ENCODE measurements at places on chromosomes 7 and 10.

DNA sequence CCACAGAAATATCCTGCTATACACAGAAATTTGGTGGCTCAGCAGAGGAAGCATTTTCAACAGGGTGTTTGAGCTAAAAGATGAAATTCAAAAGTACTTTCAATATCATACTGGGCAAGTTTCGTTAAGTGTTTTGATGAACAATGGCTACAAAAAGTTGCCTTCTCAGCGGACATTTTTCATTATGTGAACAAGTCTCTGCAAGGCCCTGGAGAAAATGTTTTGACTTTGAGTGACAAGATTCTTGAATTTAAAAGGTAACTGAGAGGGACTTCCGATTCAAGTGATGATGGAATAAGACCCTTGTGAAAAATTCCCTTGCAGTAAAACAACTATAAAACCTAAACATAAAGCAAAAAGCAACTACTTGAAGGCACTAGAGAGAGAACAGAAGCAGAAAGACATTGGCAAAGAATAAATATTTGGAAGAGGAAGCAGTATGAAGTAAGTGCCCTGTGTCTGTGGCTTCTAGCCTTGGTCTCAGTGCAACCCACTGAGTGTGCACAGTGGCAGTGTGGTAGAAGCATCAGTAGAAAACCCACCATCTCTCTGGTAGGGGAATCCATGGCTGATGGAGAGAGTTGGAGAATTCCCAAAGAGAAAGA lies 62.5 kb upstream of the NAMPT start:
- no peak for DNase-seq

GRCh38 chr10:71191019-71191418 lies 21.4 kb upstream of the UNC5B start:
- no peak for DNase-seq

GRCh38 chr7:66776800-66777442 lies 36.4 kb downstream of the RABGEF1 start:
- no peak for DNase-seq

DNA sequence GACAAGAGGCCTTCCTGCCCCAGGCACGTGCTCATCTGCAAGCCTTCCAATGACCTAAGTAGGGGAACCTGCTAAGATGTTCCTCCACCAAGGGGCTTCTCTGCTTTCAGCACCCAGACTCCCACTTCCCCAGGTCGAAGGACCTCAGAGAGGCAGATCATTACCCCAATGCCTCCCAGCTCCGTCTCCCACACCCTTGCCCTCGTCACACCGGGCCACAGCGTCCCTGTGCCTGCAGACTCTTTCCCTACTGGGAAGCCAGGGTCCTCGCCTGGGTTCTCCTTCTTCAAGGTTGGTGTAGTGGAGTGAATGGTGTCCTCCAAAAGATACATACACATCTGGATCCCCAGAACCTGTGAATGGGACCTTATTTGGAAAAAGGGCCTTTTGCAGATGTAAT lies 151.9 kb downstream of the UBE2H start:
- no peak for DNase-seq

DNA sequence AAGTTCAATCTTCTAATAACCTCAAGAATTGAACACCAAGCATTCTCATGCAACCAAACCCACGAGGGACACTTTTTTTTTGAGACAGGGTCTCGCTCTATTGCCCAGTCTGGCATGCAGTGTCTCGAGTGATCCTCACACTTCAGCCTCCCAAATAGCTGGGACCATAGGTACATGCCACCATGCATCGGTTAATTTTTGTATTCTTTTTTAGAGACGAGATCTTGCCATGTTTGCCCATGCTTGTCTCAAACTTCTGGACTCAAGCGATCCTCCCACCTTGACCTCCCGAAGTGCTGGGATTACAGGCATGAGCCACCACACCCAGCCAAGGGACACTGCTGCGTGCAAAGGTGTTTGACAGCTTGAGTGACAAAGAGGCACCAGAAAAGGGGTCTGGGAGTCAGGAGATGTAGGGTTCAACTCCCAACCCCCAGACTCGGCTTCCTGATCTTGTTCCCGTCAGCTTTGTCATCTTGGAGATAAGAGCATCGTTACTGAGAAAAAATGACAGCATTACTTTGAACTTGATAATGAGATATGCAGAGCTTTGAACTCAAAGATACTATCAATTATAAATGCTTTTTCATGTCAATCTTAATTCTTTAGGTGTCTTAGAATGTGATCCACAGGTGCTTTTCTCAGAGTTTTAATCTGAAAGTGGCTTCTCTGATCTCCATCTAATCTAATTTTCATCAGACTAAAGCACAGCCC lies 1.6 kb upstream of the CYTH3 start:
- no peak for DNase-seq

GRCh38 chr7:113158756-113159155 lies 40.4 kb upstream of the SMIM30 start:
- no peak for DNase-seq

GRCh38 chr10:47443145-47443544 lies 40.8 kb downstream of the ANXA8 start:
- DNase-seq, result no peak

GRCh38 chr10:52359441-52359840 lies 45.4 kb downstream of the DKK1 start:
- no peak for DNase-seq

- DNase-seq, result no peak
Observed at GRCh38 chr10:131277278-131277677, 34.2 kb downstream of the TCERG1L start.

- DNase-seq, result no peak
Observed at GRCh38 chr7:98119256-98119918, 12.7 kb downstream of the LMTK2 start.

GRCh38 chr10:71605263-71605962 lies 114.2 kb downstream of the C10orf105 start:
- no peak for DNase-seq

- DNase-seq, result no peak
Observed at GRCh38 chr7:38211940-38212339, 33.9 kb downstream of the STARD3NL start.

DNA sequence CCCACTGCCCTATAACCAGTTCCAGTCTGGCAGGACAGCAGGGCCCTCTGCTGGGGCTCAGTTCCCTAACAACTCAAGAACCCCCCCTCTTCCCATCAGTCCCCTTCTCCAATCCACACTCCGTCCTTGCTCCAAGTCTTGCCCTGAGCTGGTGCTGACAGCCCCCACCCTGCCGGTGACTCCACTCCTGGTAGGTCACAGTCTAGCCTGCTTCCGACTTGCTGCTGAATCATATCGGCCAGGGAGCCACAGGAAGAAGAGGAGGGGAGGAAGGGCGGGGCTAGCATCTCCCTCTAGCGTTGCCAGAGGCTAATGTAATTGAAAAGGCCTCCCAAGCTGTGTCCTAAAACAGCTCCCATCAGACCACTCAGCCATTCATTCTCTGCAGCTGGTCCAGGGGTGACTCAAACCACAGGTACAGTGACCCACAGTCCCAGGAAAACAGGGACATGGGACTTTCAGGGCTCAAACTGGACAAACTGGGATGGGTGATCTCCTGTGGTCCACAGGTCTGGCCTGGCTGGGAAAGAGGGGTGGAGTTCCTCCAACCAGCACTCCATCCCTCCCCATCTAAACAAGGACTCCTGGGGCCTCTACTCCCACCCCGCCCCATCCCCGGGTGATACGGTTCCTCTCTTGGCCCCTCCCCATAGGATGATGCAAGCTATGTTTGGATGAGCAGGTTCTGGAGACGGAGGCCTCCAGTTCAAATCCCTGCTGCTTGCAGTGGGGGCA lies 158.8 kb downstream of the SH3PXD2A start:
- DNase-seq, result peak; percentile 70

GRCh38 chr10:42969909-42970308 lies 107.0 kb upstream of the RET start:
- no peak for DNase-seq

GRCh38 chr7:151013733-151014497 lies 10.4 kb downstream of the ATG9B start:
- DNase-seq, result peak; percentile 96

DNA sequence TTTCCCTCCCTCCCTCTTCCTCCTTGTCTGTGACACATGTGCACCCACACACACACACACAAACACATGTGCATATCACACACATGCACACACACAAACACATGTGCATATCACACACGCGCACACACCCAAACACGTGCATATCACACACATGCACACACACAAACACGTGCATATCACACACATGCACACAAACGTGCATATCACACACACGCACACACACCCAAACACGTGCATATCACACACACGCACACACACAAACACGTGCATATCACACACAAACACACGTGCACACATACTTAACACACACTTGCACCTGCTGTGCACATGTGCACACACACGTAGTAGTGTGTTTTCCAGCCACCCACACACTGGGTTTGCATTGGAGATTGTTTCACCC lies 29.4 kb upstream of the KNDC1 start:
- DNase-seq, result no peak

- peak; percentile 76 for DNase-seq
Observed at GRCh38 chr7:73828107-73828803, 2.5 kb upstream of the CLDN4 start.

GRCh38 chr7:143398616-143399015 lies 10.0 kb downstream of the EPHA1 start:
- DNase-seq, result no peak

DNA sequence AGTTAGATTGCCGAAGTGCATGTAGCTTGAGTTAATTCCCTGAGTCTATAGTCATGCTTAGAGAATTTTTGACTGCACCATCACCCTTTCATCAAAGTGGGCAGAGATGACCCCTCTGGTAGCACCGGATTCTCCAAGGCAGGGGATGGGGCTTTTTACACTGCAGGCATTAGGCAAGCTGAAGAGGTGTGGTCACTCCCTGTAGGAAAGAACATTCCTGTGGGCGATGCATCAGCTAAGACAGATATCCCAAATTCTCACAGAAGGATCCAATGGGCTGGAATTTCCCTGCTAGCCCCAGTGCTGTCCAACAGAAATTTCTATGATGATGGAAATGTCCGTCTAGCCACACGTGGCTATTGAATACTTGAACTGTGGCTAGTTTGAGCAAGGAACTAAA lies 118.2 kb downstream of the ADAM12 start:
- DNase-seq, result no peak

- no peak for DNase-seq
Observed at GRCh38 chr10:116111483-116112095, 161.4 kb downstream of the GFRA1 start.

DNA sequence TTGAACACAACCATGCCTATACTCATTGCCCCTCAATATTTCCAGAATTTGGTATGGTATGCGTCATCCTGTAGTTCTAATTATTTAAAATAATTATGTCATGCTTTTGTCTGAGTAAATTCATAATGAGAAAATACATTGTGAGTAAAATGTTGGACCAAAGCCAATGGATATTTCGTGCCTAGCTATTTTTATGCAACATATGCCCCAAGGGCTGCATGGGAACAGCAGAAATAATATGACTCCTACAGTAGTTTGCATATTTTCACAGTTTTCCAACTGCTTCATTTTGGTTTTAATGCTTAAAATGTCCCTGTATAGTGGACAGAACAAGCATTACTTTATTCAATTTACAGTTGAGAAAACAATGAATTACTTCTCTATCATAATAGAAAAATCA lies 1115.6 kb upstream of the GHITM start:
- no peak for DNase-seq

- DNase-seq, result no peak
Observed at GRCh38 chr10:13352519-13352918, 4.4 kb upstream of the SEPHS1 start.

GRCh38 chr10:122098924-122099323 lies 110.0 kb downstream of the TACC2 start:
- DNase-seq, result peak; percentile 55

- no peak for DNase-seq
Observed at GRCh38 chr7:68861171-68861570, 737.1 kb upstream of the AUTS2 start.
